MV-4-11 (cell line): ENCODE measurements at places on chromosomes 16 and 17.

- DNase-seq, result no peak
Observed at GRCh38 chr17:3621146-3621720, 12.0 kb upstream of the TRPV1 start.

- DNase-seq, result no peak
Observed at GRCh38 chr17:32311028-32311536, 30.9 kb downstream of the C17orf75 start.

DNA sequence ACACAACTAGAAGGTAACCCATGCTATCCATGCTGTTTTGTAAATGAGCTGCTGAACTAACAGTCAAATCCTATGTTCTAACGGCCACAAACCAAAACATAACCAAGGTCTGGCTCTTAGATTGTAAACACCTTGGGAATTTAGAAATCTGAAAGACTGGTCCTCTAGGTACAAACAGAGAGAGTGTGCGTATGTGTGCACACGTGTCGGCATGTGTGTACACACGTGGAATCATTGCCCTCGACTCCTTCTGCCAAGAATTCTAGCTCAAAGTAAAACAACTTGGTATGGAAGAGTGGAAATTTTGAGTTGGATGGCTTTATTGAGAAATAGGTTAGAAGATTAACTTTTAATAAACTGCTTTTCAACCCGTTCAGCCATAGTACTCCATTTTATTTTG, 18.1 kb upstream of the GHDC start:
- no peak for DNase-seq

DNA sequence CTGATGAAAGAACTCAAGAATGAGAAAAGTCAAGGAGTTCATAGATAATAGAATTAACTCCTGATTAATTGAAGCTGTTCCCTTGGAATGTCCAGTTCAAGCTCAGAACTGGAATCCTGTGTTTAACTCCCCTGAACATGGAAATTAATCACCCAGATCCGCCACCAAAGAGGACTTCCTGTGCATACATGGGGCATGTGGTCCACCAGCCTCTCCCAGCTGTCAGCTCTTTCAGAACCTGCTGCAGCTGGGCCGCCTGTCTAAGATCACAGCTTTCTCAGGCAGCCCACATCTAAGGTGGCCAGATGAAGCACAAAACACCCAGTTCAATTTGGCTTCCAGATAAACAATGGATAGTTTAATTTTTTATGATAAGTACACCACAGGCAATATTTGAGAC, 203.7 kb upstream of the COX10 start:
- DNase-seq, result no peak

DNA sequence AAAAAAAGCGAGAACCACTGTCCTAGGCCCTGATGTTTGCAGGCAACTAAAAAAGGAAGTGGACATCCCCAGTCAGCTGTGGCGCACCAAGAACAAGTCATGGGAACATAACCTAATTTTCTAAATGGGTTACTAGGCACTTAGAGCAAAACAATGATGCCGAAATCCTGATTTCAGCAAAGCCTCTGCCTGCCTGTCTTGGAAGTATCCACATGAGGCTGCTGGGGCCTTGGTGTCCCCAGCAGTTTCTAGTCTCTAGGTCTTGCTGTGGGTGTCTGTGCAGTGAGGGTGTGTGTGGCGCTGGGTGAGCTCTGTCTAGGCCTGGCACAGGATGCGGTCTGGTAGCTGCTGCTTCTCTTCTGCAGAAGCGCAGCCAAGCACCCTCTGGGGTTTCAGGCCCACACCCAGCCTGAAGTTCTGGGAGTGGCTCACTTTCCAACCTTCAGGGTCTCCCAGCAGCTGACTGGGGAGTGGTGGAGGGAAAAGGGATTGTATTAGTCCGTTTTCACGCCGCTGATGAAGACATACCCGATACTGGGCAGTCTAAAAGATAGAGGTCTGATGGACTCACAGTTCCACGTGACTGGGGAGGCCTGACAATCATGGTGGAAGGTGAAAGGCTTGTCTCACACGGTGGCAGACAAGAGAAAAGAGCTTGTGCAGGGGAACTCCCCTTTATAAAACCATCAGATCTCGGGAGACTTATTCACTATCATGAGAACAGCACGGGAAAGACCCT, 21.1 kb downstream of the STH start:
- DNase-seq, result peak; percentile 64

DNA sequence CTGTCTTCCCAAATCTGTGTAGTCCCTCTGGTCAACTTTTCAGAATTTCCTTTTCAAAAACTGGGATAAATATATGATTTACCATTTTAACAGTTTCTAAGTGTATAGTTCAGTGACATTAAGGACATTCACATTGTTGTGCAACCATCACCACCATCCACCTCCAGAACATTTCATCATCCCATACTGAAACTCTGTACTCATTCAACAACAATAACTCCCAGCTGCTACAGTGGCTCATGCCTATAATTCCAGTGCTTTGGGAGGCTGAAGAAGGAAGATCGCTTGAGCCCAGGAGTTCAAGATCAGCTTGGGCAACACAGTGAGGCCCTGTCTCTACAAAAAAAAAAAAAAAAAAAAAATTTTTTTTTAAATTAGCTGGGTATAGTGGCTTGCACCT, 131.0 kb downstream of the AATF start:
- peak; percentile 81 for DNase-seq
